ENCODE measurements at places on chromosomes 7 and 10.

DNA sequence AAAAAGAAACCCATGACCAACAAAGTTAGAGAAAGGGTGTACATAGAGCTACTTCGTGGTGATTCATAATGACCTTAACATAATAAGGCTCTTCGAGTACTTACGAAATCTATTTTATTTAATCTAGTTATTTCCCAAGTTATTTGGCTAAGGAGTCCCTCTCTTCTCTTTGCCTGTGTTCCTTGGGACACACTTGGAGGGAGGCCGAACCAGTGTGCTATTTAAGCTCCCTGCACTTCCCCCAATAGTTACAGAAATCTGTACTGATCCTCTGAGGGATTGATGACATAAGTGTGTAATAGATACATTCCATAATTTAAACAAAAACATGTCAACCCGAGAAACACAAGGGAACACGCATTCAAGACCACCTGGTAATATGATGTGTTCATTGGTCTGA lies 351.1 kb downstream of the GATA3 start:
- DNase-seq = no peak

GRCh38 chr7:5423976-5424748 lies 528 bp upstream of the TNRC18 start:
- no peak for DNase-seq

DNA sequence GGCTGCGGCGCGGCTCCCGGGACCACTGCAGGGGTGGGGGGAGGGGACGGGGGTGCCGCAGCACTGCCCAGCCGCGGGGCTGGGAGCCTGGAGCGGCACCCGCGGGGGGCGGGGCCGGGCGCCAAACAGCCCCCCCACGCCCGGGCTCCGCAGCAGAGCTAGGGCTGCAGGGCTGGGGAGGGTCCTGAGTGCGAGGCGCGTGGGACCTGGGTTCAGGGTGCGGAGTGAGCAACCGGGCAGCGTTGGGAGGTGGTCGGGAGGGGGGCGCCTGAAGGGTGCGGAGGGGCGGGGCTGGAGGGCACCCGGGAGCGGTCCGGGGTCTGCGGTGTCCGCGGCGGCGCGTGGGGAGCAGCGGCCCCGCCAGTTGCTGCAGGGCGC lies 528 bp downstream of the CAMK2G start:
- DNase-seq = no peak

DNA sequence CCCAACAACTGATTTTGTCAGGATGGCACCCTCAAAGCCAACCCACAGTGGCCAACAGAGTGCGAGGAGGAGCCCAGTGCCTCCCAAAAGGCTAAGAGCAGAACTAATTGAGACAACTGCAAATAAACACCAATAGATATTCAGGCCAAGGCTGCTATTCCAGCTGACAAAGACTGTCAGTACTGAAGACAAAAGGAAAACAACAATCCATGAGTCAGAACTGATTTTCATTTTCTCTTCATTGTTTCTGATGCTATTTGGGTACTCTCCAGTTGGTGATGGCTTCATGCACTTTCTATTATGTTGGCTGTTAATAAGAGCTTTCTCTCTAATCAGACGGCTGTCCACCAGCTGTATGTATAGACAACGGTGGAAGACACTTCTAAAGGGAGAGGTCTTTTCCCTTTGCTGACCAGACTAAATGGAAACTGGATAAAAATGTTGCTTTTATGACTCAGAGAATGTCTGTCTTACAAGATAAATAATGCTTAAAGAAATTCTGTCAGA lies 515.9 kb downstream of the PARD3 start:
- DNase-seq = no peak

GRCh38 chr7:119964788-119965542 lies 308.0 kb upstream of the KCND2 start:
- DNase-seq = no peak

- no peak for DNase-seq
Measured at GRCh38 chr7:24123076-24123475, 160.9 kb upstream of the NPY start.

GRCh38 chr7:134690614-134691504 lies 44.2 kb downstream of the BPGM start:
- DNase-seq = no peak

- no peak for DNase-seq
Measured at GRCh38 chr10:49371967-49372366, 23.9 kb downstream of the DRGX start.

DNA sequence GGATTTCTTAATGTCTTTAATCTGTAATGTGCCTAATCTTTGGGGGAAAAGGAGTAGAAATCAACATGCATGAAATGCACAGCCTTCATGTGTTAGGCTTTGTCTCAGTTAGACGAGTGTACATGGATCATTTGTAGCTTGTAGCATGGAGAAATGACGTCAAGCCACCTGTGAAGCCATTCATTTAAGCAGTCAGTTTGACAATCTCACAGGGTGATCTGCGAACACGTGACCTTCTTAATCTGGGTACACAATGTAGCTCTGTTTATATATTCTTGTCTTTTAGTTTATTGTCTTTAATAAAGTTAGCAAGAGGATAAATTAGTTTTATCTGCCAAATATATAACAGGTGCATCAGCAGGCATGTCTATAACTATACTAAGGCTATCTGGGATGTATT lies 351.9 kb upstream of the LRGUK start:
- DNase-seq = no peak

DNA sequence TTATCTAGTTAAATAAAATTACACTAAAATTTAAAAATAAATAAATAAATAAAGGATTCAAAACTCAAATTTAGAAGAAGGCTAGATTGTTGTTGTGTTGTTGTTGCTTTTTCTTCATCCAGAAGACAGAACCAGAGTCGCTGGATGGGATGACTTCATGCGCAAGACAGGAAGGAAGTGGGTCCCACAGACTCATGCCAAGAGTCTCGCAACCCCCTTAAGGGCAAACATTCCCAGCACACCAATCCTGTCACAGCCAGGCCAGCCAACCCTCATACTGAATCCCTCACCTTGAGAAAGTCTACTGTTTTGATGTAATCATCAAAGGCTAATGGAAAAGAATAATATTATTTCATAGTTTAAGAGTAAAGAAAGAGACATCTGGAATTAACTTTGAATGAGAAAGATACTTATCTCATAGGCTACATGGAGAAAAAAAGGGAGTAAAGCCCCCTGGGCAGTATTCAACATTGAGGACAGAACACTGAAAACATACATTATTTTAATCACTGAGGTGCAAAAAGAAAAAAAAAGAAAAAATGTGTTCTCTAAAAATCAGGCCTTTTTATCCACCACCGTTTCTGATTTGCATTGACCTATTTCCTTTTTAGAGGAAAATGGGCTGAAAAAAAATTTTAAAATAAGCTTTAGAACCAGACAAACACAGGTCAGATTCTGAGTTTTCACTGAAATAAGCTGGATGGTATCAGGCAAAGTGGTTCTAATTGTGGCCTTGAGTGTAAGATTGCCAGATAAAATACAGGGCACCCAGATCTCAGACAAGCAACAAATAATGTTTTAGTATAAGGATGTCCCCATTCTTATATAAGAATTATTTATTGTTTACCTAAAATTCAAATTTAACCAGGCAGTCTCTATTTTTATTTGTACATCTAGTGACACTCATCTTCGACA lies 826.5 kb downstream of the TNS3 start:
- no peak for DNase-seq

DNA sequence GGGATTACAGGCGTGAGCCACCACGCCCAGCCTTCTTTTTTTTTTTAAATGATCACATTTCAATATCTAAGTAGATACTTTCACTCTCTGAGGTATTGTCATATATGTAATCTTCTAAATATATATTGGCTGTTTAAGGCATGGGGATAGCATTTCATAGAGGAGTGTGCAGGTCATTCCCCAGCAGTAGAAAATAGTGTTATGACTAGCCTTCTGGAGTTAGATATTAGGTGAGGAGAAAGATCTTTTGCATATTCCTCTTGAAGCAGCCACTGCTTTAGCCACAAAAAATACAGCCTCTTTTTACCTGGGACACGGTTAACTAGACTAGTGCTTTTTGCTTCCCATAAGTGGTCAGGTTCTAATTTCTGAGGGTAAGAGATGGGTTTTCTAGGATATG lies 28.9 kb downstream of the ADD3 start:
- no peak for DNase-seq
